ENCODE measurements at places on chromosomes 5 and 9.

GRCh38 chr9:27519466-27520465 is 4.3 kb upstream of the IFNK start:
- no peak for DNase-seq

DNA sequence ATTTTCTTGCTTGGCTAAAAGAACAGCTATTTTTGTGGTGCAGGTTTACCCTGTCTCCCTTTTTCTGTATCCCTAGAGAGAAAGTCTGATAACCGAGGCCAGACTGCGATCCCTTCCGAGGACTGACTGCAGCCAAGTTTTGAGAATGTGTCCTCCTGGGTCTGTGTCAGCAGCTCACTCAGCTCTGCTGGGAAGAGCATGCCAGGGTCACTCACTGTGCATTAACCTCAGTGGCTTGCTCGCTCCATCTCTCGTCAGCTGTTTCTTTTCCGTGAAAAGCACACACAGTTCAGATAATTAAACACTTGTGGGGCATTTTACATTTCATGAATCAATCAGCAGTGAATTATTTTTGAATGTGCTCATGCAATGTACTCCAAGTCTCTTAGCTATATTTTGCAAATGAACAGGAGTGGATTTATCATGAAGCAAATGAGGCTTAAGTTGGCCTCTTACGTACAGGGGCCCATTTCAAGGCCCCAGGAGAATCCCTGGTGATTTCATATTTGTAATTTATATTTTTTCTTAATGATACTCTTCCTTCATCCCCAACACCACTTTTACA is 252.1 kb downstream of the SMARCA2 start:
- no peak for DNase-seq

DNA sequence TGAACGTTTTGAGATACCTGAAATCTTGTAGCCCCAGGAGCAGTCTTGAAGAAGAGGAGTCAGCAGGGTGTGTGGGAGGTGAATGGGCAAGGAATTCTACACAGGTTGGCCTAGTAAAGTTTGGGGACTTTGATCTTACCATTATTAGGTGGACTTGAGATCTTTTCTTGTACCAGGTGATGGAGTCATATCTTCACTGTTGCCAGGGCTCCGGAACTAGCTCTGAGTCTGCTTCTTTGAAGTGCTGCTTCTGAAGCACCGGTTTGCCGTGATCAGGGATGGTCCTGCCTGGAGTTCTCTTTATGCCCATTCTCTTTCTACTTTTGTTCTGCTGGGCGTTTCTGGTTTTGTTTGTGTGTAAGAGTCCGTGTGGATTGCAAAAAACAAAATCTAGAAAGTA is 27.4 kb downstream of the RCL1 start:
- DNase-seq = no peak

GRCh38 chr5:71830681-71831539 is 111.8 kb downstream of the CARTPT start:
- peak; percentile 80 for DNase-seq

DNA sequence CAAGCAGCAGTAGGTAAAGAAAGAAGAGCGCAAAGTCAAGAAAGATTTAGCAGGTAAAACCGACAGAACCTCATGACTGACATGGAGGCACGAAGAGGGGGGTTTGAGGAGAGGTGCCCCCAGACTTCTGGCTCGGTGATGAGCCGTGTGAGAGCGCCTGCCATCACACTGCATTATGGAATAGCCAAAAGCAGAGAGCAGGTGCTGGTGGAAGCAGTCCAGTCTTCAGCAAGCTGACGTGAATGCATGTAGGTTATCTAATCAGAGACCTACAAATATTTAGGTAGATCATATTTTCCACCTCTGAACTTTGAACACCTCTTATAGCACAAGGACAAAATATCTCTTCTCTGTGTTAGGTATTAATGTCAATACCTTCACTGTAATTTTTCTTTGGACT is 68.4 kb downstream of the RNF130 start:
- no peak for DNase-seq

DNA sequence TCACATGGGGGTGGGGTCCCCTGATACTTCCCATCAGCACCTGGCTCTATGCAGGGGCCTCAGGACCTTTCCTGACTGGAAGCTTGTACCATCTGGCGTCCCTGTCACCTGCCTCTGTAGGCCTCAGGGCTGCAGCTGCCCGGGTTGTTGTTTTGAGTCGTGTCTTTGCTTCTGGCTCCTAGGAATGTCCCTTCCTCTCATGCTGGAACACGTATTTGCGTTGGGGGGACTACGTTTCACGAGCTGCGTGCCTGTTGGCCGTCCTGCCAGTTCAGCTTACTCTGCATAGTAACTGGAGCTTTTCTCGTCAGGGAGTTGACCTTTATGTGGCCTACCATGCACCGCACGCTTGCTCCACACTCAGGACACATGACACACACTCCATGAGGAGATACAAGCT is 54.9 kb upstream of the IRX4 start:
- DNase-seq = no peak

- no peak for DNase-seq
Measured at GRCh38 chr5:91494447-91494996, 111.4 kb upstream of the ARRDC3 start.

GRCh38 chr9:21402386-21403251 is 6.3 kb upstream of the IFNA8 start:
- DNase-seq = no peak

DNA sequence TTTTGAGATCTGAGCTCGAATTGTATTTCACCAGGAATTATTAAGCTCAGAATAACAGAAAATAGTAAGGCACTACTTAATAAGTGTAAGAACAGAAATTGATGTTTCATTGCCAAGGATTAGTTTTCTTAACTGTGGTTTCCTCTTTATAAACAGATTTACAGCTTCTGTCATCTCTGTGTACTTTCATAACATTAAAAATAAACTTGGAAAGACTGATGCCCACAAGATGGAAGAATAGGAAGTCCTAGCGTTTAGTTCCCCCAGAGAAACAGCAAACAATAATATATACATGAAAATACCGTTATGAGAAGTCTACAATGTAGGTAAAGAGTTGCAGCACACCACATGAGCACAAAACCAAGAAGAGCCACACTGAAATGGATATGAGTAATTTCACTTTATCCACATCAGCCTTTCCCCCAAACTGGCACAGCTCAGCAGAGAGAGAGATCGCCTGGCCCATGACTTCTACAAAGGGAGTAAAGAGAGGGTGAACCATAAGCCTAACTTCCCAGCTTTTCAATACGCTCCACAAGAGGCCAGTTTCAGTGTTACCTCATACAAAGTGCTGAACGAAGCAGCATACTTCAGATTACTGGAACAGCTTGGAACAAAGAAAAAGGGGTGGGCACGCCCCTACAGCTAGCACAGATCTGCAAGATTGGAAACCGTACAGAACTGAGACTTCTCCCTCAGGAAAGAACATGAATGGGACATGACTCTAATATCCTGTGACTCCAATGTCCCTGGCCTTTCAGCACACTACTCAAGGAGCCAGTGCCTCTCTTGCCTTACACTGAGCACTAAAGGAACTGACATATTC is 75.4 kb downstream of the EMB start:
- DNase-seq = no peak

GRCh38 chr5:17190799-17191391 is 26.5 kb upstream of the BASP1 start:
- DNase-seq = no peak

- DNase-seq = no peak
Measured at GRCh38 chr9:116337015-116337414, 183.4 kb downstream of the PAPPA start.

DNA sequence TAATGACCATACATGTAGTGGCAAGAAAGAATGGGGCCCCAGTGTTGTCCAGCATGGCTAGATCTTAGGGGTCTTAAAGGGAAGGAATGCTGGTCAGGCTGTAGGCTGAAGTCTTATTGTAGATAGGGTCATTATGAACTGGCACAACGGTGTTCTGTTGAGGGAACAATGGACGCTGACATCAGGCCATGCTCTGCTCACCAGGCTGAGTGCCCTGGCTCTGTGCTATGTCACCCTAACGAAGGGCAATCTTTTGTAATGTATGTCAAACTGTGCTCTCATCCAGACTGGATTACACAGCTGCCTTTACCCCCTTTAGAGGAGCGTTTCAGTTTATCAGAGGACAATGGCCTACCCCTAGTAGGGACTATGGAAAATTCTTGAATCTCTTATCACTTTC is 14.6 kb upstream of the ZNF608 start:
- no peak for DNase-seq

DNA sequence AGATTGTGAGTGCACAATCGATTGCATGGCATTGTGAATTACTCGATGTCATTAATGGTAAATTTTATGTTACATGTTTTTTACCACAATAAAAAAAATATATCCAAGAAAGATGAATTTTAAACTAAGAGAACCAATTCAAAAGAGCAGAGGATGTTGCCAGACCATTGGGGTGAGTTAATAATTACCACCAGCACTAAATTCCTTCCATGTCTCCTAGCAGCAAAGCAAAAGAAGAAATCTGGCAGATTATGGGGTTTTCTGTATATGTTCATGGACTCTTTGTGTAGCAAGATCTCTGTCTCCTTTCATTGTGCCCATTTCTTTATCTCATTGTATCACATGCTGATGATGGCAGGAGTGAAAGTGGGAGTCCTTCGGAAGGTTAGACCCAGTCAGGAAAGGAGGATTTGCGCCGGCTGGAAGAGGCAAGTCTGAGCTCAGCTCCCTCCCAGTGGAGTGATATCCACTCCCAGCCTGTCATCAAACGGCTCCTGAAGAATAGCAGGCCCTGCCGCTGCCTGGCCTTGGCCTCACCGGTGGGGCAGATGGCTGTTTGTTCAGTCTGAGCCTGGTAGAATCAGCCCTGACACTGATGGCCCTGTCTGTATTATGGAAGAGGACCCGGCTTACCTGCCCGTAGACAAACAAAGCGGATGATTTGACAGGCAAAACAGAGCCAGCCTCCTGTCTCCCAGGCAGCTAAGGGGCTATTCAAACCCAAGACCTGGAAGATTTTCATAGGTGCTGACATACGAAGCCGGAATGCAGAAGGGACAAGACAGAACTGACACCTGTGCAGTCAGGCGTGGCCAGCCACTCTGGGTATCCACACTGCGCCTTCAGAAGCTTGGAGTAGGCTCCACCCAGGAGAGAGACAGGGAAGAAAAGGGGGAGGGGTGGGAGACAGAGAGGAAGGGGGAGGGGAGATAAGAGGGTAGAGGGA is 21.9 kb upstream of the FOXE1 start:
- no peak for DNase-seq

GRCh38 chr5:76855961-76856360 is 6.1 kb downstream of the S100Z start:
- DNase-seq = no peak

DNA sequence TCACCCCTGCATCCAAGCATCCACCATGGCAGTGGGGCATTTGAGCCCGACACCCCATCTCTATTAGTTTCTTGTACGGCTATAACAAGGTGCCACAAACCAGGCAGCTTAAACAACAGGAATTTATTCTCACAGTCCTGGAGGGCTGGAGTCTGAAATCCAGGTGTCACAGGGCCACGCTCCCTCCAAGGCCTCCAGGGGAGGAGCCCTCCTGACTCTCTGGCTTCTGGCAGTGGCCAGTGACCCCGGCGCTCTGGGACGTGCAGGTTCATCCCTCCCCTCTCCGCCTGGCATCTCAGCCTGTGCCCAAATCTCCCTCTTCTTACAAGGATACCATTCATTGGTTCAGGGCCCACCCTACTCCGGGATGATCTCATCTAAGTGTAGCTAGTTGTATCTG is 394.5 kb upstream of the IRX1 start:
- DNase-seq = no peak

DNA sequence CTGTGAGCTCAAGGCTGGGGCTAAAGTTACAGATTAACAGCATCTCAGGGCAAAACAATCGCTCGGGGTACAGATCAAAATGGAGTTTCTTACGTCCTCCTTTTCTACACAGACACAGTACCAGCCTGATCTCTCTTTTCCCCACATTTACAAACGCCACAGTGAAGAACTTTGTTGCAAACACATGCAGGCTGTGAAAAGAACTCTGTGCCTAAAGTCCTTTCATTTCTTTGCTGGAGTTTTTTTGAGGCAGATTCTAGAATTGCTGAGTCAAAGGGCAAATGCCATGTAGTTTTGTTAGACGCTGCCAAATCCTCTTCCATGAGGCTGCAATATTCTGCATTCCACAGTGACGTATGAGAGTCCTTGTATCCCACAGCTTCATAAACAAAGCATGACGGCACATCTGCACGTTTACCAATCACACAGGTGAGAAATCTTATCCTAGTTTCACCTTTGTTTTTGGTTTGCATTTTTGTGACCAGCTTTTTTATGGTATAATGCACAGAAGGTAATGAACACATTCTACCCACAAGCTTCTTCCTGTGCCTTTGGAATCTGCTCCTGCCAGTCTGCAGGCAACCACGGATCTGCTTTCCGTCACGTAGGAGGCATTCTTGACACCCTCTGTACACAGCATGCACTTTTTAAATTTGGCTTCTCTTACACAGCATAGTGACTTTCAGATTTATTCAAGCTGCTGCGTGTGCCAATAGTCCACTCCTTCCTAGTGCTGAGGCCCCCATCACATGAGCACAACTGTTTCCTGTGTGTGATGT is 44.6 kb upstream of the LPCAT1 start:
- no peak for DNase-seq
